Naive thymus-derived CD4-positive, alpha-beta T cell (primary cell): ENCODE measurements at places on chromosomes 11 and 22.
A peak's percentile ranks its signal among the peaks of the same experiment; 100 is the strongest.

DNA sequence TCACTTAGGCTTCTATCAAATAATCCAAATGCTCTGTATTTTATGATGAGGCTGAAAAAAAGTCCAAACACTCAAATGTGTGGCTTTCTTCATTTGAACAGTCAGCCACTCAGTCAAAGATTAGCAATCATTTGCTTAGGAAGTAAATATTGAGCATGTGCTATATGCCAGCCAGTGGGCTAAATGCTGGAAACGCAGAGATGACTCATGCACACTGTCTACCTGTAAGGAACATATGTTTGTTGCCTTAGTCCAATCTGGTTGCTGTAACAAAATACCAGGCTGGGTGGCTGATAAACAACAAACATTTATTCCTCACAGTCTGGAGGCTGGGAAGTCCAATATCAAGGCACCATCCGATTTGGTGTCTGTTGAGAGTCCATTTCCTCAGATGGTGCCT is 617.3 kb downstream of the NTM start:
- no peaks in the 10 kb centered on the region for H3K4me1 ChIP-seq
- H3K27me3 ChIP-seq, result no peaks in the 10 kb centered on the region
- no peak for DNase-seq
- H3K4me3 ChIP-seq, result no peak overlapping the region
- no peak overlapping the region for H3K27ac ChIP-seq
- H3K36me3 ChIP-seq, result no peaks in the 10 kb centered on the region

- peaks cover 25% of the 10 kb centered on the region for H3K4me1 ChIP-seq
- H3K4me3 ChIP-seq, result no peak overlapping the region
- DNase-seq, result no peak
- no peaks in the 10 kb centered on the region for H3K27me3 ChIP-seq
- H3K36me3 ChIP-seq, result peaks cover 3% of the 10 kb centered on the region
These were observed 19.4 kb downstream of the MED15 start for GRCh38 chr22:20526628-20527355.

GRCh38 chr22:50722048-50722701 is 15.8 kb upstream of the ACR start:
- DNase-seq, result no peak
- H3K27me3 ChIP-seq, result no peaks in the 10 kb centered on the region
- H3K36me3 ChIP-seq, result no peaks in the 10 kb centered on the region
- no peaks in the 10 kb centered on the region for H3K4me1 ChIP-seq

GRCh38 chr11:6620636-6621035 is 1.4 kb upstream of the TPP1 start:
- no peak for DNase-seq
- peaks cover 32% of the 10 kb centered on the region for H3K36me3 ChIP-seq
- no peak overlapping the region for H3K4me3 ChIP-seq
- H3K27me3 ChIP-seq, result no peaks in the 10 kb centered on the region
- H3K4me1 ChIP-seq, result peaks cover 22% of the 10 kb centered on the region

DNA sequence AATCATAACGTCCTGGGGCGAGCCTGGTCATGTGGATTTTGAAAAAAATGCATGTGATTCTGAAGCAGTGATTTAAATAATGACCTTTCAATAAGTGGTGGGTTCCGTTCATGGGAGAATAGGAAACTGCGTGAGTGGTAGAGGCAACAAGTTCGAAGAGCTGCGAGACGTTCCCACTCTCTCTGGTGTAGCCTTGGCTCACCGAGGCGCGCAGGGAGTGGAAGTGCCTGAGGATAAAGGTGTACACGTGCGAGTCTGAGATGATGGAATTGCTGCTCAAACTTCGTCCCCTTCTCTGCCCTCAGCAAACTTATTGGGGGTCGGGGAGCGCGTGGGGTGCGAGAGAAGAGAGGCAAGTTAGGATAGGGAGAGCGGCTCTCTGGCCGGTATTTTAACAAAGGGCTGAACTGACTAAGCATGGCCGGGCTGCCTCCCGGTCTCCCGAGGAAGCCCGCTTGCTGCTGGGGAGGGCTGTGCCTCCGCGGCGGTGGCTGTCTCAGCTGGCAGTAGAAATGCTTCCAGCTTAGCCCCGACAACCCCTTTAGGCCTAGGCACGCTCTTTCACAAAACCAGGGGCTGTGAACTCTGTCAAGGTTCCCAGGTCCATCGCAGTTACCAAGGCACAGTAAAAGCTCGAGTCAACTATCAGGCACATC is 875 bp upstream of the STT3A start:
- H3K4me1 ChIP-seq, result peaks cover 13% of the 10 kb centered on the region
- no peak for DNase-seq
- peak overlapping the region; percentile 95 for H3K27ac ChIP-seq
- peaks cover 16% of the 10 kb centered on the region for H3K36me3 ChIP-seq
- no peaks in the 10 kb centered on the region for H3K27me3 ChIP-seq
- H3K4me3 ChIP-seq, result peak overlapping the region; percentile 83

DNA sequence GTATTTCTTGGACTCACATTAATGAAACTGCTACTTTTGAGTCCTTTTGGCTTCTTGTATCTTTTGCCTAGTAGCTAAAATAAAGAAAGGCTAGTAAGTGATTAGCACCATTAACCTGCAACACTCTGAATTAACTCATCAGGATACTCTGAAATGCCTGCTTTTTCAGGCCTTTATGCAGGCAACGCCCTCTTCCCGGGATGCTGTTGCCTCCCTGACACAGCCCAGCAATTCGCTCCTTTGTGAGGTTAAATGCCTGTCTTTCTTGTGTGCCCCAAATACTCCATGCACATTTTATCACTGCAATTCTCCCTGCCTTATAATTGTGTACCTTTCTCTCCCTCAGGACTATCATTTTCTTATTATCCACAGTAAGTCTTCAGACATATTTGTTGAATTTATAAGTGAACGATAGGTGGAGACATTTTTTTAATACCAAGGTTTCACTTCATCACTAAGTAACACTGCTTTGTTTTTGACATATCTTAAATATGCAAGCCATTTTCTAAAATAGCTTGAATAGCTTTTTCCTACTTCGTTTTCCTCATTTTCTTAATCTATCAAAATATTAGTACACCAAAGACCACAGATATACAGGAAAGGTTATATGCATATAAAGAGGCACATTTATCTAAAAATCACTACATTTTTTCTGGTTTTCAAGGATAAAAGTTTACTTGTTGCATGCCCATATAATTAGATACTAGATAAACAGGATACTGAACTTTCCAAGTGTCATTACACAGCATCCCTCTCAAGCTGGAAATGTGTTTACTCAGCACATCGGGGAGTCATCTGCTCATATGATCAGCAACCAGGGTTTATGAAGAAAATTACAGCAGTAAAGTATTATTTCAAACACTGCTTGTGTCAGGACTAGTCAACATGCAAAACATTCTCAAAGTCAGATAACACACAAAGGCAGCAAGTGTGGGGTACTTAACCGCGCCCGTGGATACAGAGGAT is 48.5 kb upstream of the DDI1 start:
- H3K36me3 ChIP-seq, result no peaks in the 10 kb centered on the region
- no peaks in the 10 kb centered on the region for H3K27me3 ChIP-seq
